NCI-H1105 treated with DMSO at 0.1 percent for 48 hours (cell line): ENCODE measurements at places on chromosomes 6 and 20.

DNA sequence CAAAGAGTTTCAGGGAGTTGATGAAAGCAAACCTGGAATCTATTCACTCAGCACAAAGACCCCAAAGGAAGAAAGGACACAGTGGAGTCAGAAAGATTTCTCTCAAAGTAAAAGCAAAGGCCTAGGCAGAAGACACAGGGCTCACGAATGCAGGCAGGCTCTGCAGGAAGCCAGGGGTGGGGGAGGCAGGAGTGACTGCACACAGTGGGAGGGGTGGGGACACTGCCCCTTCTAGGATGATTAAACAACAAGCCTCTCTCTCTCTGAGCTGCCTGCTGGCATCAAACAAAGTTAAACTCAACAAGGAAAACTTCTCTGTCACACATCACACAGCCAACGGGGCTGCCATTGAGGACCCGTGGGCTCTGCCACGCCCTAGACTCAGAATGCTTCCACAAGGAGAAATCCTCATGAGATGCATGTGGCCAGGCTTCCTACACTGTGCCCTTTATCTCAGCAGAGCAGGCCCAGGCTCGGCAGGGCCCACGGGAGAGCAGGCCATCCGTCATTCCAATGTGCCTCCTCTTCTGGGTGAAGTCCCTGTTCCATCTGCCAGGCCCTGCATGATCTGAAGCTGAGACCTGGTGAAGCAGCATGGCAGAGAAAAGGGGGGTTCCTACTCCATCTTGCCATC lies 70.1 kb downstream of the RAMACL start:
- no peak for DNase-seq

DNA sequence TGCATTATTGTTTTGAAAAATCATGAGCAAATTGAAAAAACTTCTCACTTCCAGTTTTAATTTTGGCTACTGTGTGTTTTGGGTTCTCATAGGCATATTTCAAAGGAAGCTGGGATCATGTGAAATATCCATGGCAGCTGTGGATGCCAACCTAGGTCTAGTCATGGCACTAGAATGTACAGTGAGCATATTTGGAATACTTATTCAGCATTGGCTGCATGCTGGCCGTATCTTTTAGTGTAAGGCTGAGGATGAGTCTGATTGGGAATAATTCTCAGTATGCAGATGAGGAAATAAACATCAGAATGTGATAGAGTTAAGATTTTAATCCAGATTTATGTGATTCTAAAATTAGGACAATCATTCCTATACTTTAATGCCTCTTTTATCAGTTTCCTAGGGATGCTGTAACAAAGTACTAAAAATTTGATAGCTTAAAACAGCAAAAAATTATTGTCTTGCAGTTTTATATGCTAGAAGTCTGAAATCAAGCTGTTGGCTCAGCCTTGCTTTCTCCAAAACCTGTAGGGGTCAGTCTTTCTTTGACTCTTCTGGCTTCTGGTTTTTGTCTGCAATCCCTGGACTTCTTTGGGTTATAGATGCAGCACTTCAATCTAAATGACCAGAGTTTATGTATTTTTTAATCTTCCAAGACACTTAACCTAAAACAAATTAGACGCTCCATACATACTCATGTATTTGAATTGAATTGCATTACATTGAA lies 37.7 kb upstream of the DEFB112 start:
- DNase-seq = no peak

DNA sequence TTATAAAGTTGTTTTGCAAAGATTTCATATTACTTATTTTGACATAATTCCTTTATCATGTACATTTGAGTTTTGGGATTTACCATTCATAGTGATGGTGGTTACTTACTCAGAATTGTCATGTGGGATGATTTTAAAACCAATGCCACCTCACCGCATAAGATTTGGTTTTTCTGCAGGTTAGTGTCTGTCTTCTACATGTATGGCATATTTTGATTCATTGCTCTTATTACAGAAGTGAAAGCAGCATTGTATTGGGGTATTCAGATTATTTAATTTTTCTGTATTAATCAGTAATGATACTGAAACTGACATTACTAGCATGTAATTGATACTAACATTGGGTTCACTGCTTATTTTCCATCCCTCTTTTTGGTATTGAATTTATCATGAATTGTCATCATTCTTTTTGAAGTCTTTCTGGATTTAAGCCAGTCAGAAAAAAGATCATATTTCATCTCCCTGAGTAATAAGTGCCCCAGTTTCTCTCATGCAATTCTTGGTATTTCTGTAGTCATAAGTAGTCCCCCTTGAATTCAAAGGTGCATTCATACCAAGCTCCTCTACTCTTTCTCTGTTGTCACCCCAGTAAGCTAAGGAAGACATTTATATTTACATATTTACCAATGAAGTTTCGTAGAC lies 176.6 kb downstream of the BCKDHB start:
- DNase-seq = no peak

DNA sequence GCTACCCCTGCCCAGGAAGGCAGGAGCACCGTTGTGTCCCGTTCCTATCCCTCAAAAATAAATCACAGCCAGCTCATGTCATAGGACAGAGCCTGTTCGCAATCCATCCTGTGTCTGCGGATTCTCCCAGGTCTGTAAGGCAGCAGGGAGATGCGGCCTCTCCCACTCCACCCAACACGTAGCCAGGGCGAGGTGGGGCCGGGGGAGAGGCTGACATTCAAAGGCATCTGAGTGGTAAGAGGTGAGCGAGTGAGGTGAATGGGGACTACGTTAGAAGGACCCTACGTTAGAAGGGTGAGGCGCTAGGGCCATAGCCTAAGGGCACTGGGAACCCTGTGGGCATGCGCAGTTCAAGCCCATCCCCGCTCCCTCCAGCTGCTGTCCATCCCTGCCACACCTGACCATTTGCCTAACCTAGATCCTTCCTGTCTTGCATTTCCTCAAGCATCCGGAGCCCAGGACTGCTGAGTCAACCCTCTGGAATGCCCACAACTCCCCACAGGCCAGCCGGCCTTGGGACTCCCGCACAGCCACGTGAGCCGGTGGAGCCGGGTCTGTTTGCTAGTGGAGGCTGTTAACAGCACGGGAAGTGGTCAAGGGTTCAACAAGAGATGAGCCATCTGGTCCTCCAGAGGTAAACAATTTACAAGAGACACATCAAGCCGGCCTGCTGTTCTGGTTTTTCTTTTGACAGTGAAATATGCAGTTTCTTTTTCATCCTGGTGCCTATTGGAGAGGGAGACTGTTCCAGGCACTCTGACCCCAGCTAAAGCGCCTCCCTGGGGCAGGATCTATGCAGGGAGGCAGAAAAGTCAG lies 45.9 kb downstream of the RIPOR3 start:
- DNase-seq = no peak

- DNase-seq = no peak
Measured at GRCh38 chr20:1817577-1818211, 77.5 kb upstream of the SIRPA start.

- DNase-seq = no peak
Measured at GRCh38 chr20:528923-529604, 14.5 kb downstream of the CSNK2A1 start.
